ENCODE measurements at places on chromosomes 7 and 10. TPM values are rescaled to one million over a fixed set of nuclear protein-coding genes. Genes with fewer than 3 reads are reported as not detected.
A peak's percentile ranks its signal among the peaks of the same experiment; 100 is the strongest.

DENND2A gene
- 0.12 TPM for total RNA-seq

LLCFC1 gene
- not detected for total RNA-seq

GRID1 gene
- total RNA-seq = 5.6 TPM

PKD2L1 gene
- 0.17 TPM for total RNA-seq

FOXL3 gene
- total RNA-seq = not detected

HOXA2 gene
- 0.57 TPM for total RNA-seq

GRCh38 chr10:90437452-90437851 lies 420.4 kb downstream of the HTR7 start:
- no peak for DNase-seq

DNA sequence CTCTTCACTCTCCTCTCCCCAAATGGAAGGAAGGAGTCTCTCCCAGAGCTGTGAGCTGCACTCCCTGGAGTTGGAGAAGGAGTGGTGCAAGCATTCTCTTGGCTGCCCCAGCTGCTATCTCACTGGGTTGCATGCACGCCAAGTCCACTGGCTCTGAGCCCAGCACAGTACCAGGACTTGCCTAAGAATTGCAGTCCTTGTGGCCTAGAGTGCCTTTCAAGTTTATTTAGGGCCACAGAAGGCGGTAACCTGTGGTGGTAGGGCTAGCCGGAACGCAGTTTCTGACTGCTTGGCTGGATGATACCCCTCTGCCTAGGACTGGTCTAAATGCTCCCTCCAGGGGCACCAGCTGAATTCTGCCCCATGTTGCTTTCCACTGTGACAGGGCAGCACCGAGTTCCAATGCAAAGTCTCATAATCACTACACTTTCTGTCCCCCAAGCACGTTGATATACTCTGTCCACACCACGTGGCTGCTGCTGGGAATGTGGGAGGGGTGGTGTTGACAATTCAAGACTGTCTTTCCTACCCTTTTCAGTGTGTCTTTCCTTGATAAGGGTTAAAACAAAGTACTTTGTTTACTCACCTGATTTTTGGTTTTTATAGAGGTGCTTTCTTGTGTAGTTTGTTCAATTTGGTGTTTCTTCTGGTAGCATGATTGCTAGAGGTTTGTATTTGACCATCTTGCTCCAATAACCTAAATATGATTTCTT lies 57.0 kb downstream of the PHTF2 start:
- no peak for DNase-seq

GRCh38 chr7:133854739-133855138 lies 272.4 kb upstream of the LRGUK start:
- DNase-seq = peak; percentile 8

DNA sequence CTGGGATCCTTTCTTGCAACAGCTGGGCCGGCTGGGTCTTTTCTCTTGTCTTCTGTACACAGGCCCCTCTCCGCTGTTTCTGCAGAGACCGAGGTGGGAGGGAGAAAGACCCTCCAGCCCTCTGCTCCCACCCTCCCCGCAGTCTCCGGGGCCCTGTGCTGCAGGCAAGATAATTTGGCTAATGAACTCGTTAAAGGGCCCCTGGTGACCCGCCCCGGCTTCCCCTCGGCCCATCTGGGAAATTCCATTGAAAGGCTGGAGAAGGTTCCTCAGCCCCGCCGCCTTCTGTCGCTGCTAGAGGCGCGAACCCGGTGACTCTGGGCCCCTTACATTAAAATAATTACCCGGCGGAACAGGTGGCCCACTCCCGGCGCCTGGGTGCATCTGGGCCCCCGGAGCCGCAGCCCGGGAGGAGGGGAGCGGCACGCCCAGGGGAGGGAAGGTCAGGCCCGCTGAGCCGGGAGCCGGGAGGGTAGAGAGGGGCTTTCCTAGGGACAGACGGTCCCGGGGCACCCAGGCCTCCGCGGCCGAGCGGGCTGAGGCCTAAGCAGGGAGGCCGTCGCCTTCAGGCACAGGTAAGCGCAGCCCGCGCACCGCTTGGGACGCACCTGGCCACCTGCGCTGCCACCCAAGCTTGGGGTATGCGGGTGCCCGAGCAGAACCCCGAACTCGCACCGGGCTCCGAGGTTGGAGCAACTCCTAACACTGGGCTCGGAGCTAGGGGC lies 7.3 kb upstream of the MNX1 start:
- no peak for DNase-seq

DNA sequence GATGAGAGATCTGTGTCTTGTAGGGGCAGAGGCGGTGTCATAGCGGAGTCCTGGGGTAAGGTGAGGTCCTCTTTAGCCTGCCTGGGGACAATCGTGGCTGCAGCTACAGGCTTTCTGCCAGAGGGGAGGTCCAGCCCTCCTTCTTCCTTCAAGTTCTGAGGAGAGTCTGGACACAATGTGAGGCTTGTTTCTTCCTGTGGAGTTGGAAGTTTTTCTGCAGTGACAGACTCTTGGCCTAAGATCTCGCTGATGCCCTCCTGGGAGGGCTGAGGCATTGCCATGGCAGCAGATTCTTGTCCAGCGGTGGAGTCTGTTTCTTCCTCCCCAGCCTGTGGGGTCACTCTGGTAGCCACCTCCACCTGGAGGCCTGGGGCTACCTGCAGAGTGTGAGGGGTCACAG lies 4.4 kb downstream of the NACAD start:
- DNase-seq = no peak

DNA sequence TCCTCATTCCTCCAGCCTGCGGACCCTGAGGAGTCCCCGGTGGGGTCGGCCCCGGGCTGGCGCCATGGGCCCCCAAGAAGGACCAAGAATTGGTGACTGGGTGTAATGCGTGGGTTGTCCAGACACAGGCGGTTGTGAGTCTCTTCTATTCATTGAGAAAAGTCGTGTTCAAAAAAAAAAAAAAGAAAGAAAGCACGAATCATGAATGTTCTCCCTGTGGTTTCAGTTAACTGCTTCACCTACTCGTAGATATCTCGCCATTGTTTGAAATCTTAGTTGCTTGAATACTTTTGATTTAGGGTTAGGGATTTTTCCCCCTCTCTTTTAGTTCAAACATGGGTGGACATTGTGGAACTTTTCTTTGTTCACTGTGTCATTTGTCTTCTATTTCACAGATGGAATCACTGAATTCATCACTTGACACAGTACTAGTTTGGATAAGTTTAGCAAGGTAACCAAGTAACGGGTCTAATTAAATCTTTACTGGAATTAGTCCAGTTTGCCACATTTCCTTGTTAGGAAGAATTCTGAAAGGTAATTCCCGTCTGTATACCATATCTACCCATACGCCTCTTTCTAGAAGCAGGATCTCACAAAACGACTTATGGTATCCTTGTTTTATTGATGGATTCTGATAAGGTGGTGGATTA lies 775 bp downstream of the STARD3NL start:
- no peak for DNase-seq

GRCh38 chr7:136359333-136359903 lies 382.3 kb upstream of the MTPN start:
- no peak for DNase-seq

- no peak for DNase-seq
Measured at GRCh38 chr10:82212753-82213152, 337.8 kb downstream of the NRG3 start.

GRCh38 chr10:73076360-73077183 lies 20.1 kb downstream of the P4HA1 start:
- no peak for DNase-seq

GRCh38 chr7:30692882-30693281 lies 10.6 kb upstream of the CRHR2 start:
- DNase-seq = no peak

- DNase-seq = no peak
Measured at GRCh38 chr7:27239387-27240014, 3.1 kb upstream of the EVX1 start.
